Glutamatergic neuron (in vitro differentiated cells): ENCODE measurements at places on chromosomes 3 and 15. TPM values are rescaled to one million over a fixed set of nuclear protein-coding genes. Genes with fewer than 3 reads are reported as not detected.

- H3K4me3 ChIP-seq = no peak overlapping the region
- no peaks in the 10 kb centered on the region for H3K27me3 ChIP-seq
- no peaks in the 10 kb centered on the region for H3K36me3 ChIP-seq
- no peak for DNase-seq
- no peak overlapping the region for H3K27ac ChIP-seq
- H3K4me1 ChIP-seq = no peaks in the 10 kb centered on the region
Measured at GRCh38 chr3:150582620-150583019, 20.5 kb upstream of the SELENOT start.

- no peak overlapping the region for H3K4me3 ChIP-seq
- no peaks in the 10 kb centered on the region for H3K27me3 ChIP-seq
- H3K36me3 ChIP-seq = no peaks in the 10 kb centered on the region
- H3K27ac ChIP-seq = no peak overlapping the region
- no peak for DNase-seq
Measured at GRCh38 chr3:27591312-27592210, 107.4 kb upstream of the SLC4A7 start.

DNA sequence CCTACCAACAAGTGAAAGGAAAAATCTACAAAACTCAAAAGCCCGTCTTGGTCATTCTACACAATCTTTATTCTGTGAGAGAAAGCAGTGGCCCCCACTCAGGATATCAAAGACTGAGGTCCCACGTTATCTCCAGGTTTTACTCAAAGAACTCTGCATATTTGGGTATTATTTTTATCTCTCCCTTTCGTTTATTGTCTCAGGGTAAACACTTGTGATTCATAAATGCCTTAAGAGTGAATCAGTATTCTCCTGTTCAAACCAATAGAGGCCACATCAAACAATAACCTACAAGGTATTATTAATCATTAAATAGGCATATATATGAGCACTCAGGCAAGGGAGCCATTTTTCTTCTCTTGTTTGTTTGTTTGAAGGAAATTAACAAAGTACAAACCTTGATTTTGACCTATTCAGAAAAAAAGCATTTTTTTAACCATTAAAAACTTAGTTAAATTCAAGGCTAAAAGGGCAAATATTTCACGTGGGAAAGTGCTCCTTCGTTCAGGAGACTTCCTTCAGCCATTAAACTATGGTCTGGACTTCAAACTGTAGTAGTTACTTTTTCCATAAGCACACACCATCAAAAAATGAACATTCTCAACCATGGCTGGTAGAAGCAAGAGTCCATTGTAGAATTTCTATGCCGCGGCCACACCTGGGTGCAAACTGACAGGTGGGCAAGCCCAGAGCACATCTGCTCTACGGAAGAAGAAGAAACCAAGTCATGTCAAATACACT is 13.9 kb upstream of the HES1 start:
- DNase-seq = no peak
- H3K4me1 ChIP-seq = peaks cover 2% of the 10 kb centered on the region
- H3K27ac ChIP-seq = no peak overlapping the region
- no peak overlapping the region for H3K4me3 ChIP-seq

DNA sequence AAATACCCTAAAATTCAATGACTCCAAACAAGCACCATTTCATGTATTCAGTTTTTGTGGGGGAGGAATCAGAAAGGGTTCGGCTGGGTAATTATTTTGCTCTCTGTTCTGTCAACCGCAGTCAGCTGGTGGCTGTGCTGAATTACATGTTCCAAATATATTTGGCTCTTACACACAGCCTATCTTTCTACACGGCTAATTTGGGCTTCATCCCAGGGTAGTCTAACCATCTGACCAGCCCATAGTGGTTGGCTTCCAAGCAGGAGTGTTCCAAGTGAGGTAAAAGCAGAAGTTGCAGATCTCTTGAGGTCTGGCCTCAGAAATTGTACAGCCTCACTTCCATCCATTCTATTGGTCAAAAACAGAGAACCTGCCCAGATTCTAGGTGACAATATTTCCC is 760.8 kb upstream of the SEMA6D start:
- DNase-seq = no peak
- H3K4me3 ChIP-seq = no peak overlapping the region

DNA sequence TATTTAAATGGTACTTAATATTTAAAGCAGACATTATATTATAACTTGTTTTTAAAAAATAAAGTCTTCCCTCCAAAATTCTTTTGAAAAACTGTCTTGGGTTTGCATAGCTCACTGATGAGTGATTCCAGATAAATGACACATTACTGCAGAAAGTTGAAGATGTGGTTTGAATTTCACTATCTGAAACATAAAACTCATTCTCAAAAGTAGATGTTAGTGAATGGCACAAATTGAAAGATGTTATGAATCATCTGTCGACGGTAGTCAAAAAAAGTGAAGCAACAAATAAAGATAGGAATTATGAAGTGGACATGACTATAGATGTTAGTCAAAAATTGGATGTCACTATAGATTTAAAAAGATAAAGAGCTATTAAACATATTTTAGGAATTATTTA is 280.5 kb downstream of the GAP43 start:
- H3K27me3 ChIP-seq = no peaks in the 10 kb centered on the region
- no peak overlapping the region for H3K4me3 ChIP-seq
- no peak overlapping the region for H3K27ac ChIP-seq
- H3K36me3 ChIP-seq = no peaks in the 10 kb centered on the region
- peaks cover 6% of the 10 kb centered on the region for H3K4me1 ChIP-seq
- DNase-seq = no peak

DNA sequence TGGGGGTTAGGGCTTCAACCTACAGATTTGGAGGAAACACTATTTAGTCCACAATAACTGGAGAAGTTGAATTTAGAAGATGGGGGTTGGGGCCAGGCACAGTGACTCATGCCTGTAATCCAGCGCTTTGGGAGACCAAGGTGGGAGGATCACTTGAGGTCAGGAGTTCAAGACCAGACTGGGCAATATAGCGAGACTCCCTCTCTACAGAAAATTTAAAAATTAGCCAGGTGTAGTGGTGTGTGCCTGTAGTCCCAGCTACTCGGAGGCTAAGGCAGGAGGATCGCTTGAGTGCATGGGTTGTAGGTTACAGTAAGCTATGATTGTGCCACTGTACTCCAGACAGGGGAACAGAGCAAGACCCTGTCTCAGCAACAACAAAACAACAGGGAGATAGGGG is 5.0 kb upstream of the DYNLT2B start:
- H3K4me1 ChIP-seq = peaks cover 7% of the 10 kb centered on the region
- H3K4me3 ChIP-seq = no peak overlapping the region
- no peak for DNase-seq
- H3K36me3 ChIP-seq = no peaks in the 10 kb centered on the region
- H3K27ac ChIP-seq = no peak overlapping the region

The KBTBD13 gene
- total RNA-seq = not detected
